NCI-H345 (cell line): ENCODE measurements at places on chromosomes 11 and 22.

DNA sequence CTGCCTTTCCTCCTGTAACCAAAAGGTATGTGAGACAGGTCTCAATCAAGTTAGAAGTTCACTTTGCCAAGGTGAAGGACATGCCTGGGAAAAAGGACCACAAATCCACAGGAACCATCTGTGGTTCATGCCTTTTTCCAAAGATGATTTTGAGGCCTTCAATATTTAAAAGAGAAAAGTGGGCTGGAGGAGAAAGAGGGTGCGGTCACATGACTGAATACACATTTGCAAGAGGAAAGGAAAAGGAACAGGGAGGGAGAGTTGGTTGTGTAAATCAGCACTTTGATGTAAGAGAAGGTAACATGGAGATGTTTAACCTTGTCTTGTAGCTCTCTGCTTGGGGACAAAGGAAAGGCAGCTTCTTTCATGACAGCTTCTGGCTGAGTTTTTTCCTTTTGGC is 21.2 kb downstream of the MOV10L1 start:
- DNase-seq: no peak

- no peak for DNase-seq
Observed at GRCh38 chr11:13061294-13061990, 52.3 kb downstream of the RASSF10 start.

- DNase-seq: no peak
Observed at GRCh38 chr11:83054001-83054400, 17.7 kb downstream of the RAB30 start.

DNA sequence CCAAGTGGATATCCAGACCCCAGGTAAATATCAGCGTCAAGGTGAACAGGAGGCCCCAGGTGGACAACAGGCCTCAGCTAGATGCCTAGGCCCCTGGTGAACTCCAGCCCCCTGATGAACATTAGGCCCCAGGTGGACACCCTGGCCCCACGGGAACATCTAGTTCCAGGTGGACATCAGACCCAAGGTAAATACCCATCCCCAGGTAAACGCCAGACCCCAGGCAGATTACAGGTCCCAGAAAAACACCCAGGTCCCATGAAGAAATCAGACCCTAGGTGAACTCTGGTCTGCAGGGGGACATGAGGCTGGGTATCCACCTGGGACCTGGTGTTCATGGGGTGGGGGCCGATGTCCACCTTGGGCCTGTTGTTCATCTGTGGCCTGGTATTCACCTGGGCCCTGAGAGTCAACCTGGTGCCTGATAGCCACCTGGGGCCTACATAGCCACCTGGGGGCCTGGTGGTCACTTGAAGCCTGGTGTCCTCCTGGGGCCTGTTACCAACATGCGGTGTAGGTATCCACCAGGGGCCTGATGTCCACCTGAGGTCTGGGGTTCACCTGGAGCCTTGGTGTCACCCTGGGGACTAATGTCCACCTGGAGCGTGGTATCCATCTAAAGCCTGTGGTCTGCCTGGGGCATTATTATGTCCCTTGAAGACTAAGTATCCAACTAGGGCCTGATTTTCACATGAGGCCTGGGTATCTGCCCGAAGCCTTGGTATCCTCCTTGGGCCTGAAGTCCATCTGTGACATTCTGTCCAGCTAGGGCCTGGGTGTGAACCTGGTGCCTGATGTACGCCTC is 56.8 kb upstream of the SEPTIN5 start:
- no peak for DNase-seq

- DNase-seq: no peak
Observed at GRCh38 chr22:23210428-23211170, 30.3 kb downstream of the BCR start.

DNA sequence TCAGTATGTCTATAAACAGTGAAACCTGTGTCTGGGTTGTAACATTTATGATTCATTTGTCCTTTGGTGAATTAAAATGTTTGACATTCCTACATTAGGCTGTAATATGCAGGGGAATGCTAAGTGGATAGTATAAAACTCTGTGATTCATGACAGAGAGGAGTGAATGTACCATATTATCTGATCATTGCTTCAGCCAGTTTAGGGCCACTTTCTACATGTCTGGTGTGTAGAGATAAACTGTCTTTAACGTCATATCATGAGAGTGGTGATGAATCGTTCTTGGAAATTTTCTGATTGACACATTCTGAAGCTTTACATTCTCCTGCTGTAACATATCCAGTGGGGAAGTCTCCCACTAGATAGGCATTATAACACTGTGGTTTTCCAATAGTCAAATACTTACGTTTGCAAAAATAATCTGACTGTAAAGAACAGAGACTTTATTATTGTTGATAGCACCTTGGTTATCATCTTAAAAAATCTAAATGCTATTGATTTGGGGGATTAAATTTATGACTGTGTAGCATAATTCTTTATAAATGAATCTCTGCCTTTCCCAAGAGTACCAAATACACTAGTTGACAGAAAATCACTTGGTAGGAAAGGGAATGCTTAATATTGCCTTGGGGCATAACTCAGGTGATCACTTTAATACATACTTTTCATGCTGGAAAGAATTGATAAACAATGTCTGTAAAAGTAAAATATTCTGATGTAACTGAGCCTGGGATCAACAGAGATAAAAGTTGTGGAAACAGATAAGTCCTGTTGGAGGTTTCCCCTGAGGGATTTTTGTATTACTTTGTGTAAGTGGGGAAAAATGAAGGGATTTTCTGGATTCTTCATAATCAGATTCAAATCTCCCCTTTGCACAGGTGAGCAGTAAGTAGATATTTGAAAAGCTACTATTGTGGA is 427.9 kb downstream of the JRKL start:
- DNase-seq: no peak

DNA sequence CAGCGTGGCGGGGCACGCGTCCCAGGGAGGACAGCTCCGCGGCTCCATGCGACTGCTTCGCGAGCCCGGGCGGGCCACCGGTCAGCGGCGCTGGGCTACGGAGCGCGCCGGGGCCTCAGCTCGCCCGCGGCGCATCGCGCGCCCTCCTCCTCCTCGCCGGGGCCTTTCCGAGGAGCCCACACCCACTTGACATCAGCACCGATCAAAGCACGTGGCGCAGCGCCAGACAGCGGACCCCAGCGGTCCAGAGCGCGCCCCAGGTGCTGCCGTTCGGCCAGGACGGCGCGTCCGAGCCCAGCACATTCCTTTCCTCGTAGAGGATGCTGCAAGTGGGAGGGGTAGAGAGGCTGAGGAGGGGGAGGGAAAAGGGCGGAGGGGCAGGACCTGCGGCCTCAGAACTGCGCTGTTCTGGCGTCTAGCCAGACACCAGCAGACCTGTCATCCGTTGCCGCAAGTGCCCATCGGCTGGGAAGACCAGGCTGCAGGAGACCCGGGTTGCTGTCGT is 88.6 kb downstream of the PLEKHA7 start:
- peak; percentile 41 for DNase-seq

DNA sequence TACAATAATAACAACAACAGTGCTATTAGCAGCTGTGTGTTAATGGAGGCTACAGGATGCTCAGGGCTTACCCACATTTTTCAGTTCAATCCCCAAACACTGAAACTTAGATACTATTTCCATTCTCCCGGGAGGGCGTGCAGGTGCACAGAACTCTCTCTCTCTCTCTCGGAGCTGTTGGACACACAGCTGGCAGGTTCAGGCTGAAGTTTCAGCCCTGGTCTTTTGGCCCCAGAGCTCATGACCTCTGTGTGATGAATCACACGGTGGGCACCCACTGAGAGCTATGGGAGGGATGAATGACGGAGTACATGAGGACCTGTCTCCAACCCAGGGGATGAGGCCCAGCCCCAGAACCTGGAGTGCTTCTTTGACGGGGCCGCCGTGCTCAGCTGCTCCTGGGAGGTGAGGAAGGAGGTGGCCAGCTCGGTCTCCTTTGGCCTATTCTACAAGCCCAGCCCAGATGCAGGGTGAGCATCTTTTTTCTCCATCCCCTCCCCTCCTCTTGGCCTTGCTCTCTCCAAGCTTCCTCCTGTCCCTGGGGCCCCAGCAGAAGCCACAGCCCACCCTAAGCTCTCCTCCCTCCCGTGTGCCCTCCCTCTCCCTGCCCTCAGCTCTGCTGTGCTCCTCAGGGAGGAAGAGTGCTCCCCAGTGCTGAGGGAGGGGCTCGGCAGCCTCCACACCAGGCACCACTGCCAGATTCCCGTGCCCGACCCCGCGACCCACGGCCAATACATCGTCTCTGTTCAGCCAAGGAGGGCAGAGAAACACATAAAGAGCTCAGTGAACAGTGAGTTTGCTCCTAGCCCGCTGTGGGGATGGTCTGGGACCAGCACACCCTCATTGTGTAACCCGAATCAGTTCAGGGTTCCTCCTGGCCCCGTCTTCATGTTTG is 16.9 kb downstream of the CSF2RB start:
- no peak for DNase-seq

- no peak for DNase-seq
Observed at GRCh38 chr11:75326439-75326810, 25.0 kb downstream of the ARRB1 start.

GRCh38 chr11:15617126-15617525 is 502.4 kb downstream of the INSC start:
- DNase-seq: no peak

GRCh38 chr11:1992111-1992510 is 5.5 kb downstream of the H19 start:
- no peak for DNase-seq
